ENCODE measurements at places on chromosomes 13 and 19.

DNA sequence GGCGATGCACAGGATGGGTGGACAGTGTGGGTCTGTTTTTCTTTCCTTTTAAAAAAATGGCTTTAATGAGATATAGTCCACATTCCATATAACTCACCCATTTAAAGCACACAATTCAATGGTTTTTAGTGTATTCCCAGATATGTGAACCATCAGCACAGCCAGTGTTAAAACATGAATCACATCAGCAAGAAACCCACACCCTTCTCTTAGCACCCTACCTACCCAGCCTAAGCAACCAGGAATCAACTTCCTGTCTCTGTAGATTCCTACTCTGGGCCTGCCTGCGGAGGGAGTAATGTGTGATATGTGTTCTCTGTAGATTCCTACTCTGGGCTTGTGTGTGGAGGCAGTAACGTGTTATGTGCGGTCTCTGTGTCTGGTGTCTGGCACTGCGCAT is 11.9 kb downstream of the TMEM255B start:
- DNase-seq: no peak

GRCh38 chr19:36060430-36060829 is 5.7 kb downstream of the WDR62 start:
- DNase-seq: no peak

DNA sequence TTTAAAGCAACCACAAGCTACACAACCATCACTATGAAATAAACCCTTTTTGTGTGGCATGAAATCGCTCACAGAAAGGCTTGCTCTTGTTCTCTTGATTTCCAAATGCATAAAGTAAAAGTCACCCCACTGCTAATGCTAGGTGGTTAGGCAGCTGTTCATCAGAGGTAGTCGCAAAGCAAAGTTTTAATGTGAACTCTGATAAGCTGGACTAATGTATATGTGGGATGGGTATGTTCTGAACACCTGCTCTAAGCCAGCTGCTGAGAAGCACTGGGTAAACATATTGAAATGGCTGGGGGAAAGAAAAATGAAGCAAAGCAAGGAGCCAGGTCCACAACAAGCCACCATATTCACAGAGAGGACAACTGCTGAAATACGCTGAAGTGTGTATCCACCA is 142.3 kb downstream of the KLF12 start:
- DNase-seq: no peak

GRCh38 chr13:29846475-29847256 is 3.8 kb downstream of the UBL3 start:
- no peak for DNase-seq

DNA sequence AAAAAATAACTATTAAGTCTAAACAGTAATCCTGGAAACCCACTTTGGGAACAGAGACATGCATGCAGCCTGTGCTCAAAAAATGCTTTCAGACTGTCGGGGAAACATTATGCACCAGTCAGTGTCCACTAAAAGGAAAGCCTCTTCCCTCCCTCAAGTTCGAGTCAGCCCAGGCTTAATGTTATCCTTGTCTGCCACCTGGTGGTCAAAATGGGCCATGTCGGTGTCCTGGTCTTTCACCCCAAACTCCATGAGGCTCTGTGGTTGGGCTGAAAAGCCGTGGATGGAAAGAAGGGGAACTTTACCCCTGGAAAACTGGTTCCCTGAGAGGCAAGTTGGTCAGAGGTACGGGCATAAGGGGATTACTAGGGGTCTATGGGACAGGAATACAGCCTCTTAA is 88.4 kb upstream of the ZNF492 start:
- no peak for DNase-seq

GRCh38 chr13:92300651-92301050 is 902.2 kb downstream of the GPC5 start:
- no peak for DNase-seq

DNA sequence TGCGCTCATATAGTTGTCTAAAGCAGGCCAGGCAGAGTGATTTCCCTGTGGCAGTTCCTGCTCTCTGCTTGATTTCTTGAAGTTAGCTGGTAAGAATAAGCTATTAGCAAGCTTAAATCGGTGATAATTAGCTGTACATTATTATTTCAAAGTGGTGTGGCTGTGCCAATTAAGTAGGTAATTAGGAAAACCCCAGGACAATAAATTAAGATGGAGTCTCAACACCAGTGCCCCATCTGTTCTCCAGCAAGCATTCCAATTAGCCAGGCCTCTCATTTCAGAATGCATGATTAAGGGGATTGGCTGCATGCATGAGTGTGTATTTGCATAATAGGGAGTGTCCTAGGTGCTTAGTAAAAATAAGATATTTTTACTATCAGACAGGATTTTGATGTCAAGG is 342.3 kb downstream of the GPC5 start:
- DNase-seq: no peak

GRCh38 chr19:4051175-4052101 is 15.3 kb downstream of the ZBTB7A start:
- no peak for DNase-seq

DNA sequence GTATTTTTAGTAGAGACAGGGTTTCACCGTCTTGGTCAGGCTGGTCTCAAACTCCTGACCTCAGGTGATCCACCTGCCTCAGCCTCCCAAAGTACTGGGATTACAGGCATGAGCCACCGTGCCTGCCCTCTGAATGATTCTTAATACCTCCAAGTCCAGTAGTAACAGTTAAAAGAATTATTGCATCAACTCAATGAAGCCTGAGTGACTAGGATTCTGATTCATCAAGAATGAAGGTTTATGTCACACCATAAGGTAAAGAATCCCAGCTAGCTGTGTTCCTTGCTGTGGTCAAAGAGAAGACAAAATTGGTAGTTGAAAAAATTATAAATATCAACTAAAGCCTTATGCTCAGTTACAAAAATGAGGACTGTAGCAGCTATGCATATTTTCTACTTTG is 81.2 kb upstream of the ABCC4 start:
- DNase-seq: no peak
